MG63 (cell line): ENCODE measurements at places on chromosomes 3 and 15. TPM values are rescaled to one million over a fixed set of nuclear protein-coding genes. Genes with fewer than 3 reads are reported as not detected.

DNA sequence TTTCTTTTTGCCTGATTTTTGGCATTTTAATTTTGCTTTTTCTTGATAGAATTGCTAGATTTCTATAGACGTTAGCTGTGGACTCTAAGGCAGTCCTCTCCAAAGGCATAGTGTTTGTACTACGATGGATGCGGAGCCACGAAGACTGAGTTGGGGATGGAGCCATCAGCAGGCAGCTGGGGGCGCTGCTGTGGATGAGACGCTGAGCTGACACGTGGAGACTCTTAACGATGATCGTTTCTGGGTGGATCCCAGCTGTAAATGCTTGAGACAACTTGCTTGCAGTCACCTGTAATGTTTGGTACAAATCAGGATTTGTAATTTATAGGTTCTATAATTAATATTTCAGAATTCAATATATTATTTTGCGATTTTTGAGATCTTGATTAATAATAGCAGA, 13.3 kb upstream of the PPP1R2 start:
- no peak for DNase-seq

DNA sequence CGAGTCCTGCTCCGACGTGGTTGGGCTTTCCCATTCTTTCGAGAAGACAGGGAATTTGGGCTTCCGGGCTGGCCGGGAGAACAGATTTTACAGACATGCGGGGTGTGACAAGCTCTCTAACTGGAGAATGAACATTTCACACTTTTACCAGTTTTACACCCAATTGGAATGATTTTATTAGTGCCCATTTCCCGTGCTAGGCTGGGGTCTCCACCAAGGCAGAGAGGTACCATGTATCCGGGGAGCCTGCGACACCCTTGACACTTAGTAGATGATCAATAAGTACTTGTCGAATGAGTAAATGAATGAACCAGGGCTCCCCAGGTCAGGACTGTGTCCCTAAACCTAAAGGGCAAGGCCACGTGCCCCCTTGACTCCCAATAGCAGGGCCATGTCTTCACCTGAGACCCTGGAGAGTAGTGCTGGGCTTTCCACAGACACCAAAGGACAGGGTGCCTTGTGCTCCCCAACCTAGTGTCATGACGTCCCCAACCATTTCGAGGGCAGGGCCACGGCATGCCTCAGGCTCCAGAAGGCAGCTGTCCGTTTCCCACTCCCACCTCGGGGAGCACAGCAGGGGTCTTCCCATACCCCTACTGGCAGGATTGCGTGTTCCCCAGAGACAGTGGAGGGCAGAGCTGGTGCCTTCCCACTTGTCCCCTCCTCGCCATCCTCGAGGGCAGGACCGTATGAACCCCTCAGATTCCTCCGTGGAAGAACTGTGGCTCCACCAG, 679 bp upstream of the MYD88 start:
- DNase-seq: no peak

- no peak for DNase-seq
Measured at GRCh38 chr3:50657407-50657806, 17.3 kb upstream of the DOCK3 start.

GRCh38 chr3:146581951-146582467, 23.1 kb downstream of the PLSCR5 start:
- DNase-seq: no peak

- DNase-seq: peak; percentile 19
Measured at GRCh38 chr15:29978411-29979382, 104.1 kb upstream of the GOLGA8J start.

The ZDHHC23 gene
- 5.8 and 8.5 TPM in 2 replicates for total RNA-seq

GRCh38 chr15:99399061-99399460, 147.8 kb downstream of the LRRC28 start:
- DNase-seq: no peak

DNA sequence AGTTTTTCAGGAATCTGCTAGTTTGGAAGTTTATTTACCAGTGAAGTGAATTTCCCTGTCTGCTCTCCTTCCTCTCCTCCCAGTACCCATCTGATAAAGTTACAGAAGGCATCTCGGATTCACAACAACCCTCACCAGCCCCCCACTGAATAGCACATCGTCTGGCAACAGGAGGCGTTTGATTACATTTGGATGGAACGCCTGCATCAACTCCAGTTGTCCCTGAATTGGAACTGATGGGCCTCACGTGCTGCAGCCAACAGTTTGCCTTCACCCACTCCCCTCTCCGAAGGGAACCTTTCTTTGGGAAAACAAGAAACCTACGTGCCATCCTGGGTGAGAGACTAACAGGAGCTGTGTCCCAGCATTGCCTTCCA, 59.5 kb upstream of the BCL6 start:
- DNase-seq: no peak

The MESP2 gene
- 1.8 TPM in 1 of 2 replicates, not detected in the other for total RNA-seq

DNA sequence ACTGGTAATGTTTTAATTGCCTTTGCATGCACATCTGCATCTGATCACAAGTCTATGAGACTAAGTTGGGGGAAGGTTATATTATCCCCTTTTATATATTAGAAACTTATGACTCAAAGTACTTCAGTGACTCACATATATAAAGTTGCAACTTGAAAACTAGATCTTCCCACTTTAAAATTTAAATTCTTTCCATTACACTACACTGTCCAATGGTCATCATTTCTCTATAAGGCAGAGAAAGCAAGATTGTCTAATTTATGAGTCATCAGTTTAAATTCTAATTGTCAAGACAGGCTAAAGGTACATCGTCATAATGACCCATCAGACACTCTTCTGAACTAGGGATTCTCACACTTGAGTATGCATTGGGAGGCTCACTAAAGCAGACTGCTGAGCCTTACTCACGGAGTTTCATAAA, 37.9 kb downstream of the CPA3 start:
- no peak for DNase-seq

DNA sequence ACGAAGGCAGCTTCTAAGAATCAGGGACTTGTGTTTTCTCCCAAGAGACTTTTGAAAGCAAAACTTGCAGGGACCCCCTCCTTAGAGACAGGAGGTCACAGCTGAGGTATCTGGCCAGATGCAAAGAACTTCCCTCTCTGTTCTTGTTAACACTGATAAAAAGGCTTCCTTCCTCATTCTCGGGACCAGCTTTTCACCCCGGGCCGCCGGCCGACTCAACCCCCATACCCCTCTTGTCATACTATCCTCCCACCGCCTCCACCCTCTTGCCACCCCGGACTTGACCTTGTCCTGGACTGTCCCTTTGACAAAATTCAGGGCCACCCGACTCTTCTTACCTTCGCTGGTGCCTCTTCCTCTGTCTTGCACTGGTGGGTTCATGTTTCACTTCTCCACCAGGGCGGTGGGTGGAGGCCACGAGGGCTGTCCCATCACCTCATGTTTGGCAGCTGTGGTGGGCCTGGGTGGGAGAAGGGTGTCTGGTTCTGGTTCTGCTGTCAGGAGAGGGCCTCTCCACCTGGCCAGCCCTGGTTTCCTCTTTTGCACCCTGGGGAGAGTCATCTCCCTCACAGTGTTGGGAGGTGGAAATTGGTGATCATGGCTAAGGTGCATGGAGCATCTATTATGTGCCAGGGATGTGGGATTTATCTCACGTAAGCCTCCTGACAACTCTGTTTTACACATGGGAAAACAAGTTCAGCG, 32.5 kb downstream of the BHLHE40 start:
- no peak for DNase-seq

DNA sequence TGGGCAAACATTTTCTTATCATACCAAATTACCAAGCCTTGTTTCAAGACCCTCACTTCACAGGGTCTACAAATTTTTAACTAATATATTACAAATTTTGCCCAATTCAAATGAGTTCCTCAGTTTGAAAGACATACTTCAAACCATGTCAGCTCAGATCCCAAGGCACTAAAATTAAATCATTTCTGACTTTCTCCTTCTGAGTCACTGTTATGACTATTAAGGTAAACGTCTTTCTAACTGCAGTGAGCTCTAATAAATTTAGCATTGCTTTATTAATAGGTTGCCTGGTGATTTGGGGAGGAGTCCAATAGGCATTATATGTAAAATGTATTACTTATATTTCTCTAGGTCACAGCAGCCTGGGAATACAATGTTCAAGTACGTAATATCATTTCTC, 158.2 kb upstream of the ARHGEF26 start:
- DNase-seq: no peak

The CDCP1 gene
- 0.03 and 1.3 TPM in 2 replicates for total RNA-seq

DNA sequence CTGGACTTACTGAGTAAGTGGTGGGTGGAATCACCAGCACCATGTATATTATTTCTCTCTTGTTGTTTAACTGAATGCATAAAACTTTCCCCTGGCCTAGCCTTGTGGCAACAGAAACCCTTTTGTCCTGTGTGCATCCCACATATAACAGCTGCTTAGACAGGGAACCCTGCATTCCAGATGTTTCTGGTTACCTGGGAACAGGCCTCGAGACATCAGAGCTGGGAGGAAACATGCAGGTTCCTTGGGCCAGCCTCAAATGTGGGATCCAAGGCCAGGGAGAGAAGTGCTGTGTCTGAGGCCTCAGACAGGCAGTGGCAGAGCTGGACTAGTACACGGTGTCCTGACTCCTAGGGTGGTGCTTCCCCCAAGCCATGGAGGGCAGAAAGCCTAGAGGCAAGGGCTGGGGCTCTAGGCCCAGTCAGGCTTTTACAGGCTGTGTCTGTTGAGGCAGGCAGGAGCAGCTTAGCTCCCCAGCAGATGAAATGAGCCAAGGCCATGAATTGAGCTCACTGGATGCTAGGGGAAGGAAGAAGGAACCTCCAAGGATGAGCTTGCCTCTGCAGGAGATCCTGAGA, 57.7 kb downstream of the ITGA11 start:
- DNase-seq: no peak

The CELSR3 gene
- 0.05 and 0.16 TPM in 2 replicates for total RNA-seq

DNA sequence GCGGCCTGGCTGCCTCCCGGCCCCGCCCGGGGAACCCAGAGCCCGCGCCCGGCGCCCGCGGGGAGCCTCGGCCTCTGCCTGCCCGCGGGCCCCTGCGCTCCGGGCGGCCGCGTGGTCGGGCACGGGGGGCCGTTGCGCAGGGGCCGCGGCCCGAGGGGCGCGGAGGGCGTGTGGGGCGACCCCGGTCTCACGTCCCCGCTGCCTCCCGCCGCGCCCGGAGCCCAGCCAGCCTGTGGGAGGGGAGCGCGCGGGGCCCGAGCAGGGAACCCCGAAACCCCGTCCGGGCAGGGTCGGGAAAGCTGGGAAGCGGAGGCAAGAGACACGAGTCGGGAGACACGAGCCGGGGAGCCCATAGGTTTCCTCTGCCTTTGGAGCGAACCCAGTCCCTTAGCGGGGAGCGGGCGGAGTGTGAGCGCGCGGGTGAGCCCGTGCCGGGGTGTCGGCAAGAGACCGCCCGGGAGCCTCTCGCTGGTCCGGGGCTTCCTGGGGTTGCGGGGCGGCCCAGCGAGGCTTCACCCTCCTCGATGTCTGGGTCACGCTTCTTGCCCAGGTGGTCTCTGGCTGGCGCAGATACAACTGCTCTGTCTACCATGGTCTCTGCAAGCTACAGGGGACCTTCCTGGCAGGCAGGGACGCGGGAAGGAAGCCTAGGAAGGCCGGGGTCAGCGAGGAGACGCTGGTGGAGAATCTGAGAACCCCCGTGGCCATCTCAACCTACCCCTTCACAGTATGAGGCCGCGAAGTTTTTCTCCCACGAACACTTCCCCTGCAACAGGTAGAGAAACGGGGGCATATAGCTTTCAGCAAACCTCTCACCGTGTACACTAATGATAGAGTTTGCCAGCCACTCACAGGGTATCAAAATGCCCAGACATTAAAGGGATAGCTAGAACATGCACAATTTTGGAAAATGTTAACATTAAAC, 586 bp downstream of the LRRK1 start:
- DNase-seq: peak; percentile 57

- no peak for DNase-seq
Measured at GRCh38 chr3:66747696-66748095, 246.9 kb upstream of the LRIG1 start.

- DNase-seq: no peak
Measured at GRCh38 chr15:100383302-100384107, 41.7 kb upstream of the ADAMTS17 start.

- no peak for DNase-seq
Measured at GRCh38 chr3:182740710-182741109, 52.6 kb upstream of the ATP11B start.

- DNase-seq: no peak
Measured at GRCh38 chr15:39934397-39935071, 619 bp downstream of the EIF2AK4 start.

GRCh38 chr15:80618685-80619400, 76.3 kb upstream of the ABHD17C start:
- DNase-seq: no peak
